IPS DF 19.7 (cell line): ENCODE measurements at places on chromosomes 11 and 22.

- DNase-seq = no peak
Measured at GRCh38 chr11:93487032-93487483, 56.1 kb downstream of the SMCO4 start.

GRCh38 chr11:96012086-96012824, 88.3 kb upstream of the MTMR2 start:
- DNase-seq = peak; percentile 40

GRCh38 chr11:112255067-112255720, 5.5 kb downstream of the PLET1 start:
- DNase-seq = no peak

DNA sequence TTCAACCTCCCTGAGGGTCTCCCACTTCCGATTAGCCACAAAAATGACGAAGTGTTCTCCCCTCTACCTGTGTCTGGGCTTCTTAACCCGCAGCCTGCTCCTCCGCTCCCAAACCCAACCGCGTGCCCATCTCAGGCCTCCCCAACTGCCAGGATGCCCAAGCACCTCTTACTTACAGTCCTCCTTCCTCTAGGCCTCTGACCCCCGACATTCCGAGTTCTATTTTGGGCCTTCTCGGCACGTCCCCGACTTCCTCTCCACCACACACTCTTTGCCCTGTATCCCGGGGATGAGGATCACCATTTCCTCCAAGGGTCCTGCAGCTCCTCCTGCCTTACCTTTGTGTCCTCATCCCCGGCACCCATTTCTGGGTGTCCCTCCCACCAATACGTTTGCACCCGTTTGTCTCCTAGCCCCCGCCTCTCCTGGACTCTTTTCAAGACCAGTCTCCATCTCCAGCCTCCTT, 388 bp upstream of the MUS81 start:
- no peak for DNase-seq

- no peak for DNase-seq
Measured at GRCh38 chr11:46207270-46207669, 70.2 kb upstream of the CREB3L1 start.

DNA sequence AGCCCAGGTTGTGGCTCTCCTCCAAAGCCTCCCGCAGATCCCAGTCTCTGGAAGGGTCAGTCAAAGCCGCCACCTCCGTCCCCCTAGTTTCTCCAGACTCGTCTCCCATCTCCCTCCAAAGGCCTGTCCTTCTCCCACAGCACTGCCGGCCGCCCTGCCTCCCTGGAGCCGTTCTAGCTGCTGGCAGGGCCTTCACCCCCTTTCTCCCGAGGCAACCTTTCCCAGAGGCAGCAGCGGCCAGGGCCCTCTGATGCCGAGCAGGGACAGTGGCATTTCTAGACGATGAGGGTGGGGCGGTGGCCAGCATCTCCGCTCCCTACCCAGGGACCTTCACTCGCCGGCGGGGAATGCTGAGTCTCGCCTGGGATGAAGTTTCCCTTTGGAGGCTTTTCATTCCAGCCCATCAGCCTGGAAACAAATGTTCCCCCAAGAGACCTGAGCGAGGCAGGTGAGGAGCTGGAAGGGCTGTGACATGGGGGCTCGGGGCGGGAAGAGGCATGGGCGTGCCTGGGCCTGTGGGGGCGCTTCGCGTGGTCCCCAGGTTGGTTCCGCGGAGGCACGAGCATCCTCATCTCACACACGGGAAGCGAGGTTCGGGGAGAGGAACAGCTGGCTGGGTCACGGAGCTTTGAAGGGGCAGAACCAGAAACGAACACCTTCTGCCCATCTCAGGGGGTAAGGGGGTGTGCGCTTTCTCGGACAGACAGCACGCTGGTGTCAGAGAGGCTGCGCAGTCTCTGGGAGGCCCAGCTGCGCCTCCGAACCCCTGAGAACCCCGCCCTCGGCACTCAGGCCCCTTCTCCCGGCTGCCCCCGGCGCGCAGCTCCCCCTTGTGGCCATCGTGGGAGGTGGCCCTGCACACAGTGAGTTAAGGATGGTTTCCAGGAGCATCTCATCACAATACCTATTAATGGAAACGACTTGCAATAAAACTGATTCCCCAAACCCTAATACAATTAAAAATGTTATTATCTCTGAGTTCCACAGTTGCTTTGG, 18.1 kb upstream of the KLHL35 start:
- DNase-seq = no peak

- DNase-seq = no peak
Measured at GRCh38 chr22:28891156-28891733, 7.9 kb downstream of the ZNRF3 start.

- DNase-seq = no peak
Measured at GRCh38 chr11:114079511-114080065, 20.1 kb downstream of the ZBTB16 start.

DNA sequence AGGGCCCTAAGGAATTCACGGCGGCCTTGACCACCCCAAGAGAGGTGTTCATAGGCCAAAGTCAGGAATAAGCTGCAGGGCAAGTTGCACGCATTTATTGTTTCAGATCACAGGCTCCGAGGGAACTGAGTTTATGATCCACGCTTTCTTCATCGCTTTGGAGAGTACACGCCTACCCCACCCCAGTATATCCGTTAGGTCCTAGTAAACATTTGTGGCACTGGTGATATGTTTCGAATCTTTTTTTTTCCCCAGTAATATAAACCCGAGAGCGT, 805 bp downstream of the GANAB start:
- DNase-seq = no peak

GRCh38 chr22:44316393-44317122, 3.8 kb upstream of the SHISAL1 start:
- no peak for DNase-seq
